ENCODE measurements at places on chromosomes 5 and 9.
A peak's percentile ranks its signal among the peaks of the same experiment; 100 is the strongest.

DNA sequence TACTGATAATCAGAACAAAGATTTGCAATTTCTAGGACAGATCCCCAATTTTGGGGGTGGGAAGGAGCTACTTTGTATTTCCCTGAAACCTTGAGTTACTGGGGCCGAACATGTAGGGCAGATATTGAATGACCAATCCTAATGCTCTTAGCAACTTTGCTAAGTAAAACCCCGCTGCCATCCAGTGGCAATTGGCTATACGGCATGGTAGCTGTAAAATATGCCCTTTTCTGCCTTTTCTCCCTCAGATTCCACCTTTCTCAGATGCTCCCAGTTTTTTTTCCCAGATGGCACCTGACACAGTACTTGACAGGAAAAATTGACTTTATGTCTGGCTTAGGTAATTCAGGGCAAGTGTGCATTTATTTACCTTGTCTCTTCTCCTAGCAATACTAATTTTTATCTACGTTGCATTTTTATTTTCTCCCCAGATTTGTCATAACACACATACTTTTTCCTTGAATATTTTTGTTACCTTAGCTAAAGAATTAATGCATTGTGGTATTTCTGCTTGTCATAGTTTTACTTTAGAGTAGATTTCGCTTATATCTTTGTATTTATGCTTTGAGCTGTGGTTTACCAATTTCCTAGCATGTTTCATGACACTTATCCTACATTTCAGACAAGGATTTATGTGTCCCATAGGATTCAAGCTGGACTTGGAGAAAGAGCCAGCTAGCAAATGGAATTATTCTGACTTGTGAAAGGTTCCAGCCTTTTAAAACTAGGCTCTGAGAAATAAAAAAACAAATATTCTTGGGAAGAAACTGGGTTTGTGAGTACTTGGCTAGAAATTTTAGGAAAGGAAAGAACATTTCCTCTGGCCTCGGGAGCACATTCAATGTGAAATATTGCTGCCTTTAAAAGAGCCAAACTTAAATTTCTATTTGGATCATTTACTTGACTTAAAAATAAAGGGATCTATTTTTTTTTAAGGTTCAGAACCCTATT is 37.4 kb downstream of the PIK3R1 start:
- DNase-seq = peak; percentile 54

DNA sequence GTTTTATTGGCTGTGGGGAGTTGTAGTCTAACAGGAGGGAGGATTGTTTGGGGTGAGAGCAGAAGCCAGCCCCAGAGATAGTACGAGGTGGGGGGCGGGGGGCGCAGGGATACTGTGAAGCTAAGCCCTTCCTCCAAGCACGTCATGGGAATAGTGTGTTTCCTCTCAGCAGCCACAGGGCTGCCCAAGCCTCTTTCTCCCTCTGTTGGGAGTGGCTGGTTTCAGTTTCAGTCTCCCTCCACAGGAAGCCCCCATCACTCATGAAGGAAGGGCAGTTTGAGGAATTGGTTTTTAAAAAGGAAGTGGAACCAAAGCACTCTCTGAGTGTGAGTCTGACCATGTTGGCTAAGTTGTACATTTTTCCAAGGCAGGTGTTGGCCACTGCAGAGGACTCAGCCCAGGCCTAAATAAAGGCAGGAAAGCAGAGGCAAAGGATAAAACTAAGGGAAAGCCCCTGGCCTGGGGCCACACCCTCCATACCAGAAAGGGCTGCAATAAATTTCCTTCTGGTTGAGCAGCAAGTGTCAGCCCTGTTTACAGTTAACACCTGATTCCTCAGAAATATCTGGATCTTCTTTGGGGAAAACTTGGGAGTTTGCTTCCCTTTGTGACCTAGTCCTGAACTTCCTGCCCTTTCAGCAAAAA is 3.2 kb downstream of the RAB24 start:
- peak; percentile 61 for DNase-seq

DNA sequence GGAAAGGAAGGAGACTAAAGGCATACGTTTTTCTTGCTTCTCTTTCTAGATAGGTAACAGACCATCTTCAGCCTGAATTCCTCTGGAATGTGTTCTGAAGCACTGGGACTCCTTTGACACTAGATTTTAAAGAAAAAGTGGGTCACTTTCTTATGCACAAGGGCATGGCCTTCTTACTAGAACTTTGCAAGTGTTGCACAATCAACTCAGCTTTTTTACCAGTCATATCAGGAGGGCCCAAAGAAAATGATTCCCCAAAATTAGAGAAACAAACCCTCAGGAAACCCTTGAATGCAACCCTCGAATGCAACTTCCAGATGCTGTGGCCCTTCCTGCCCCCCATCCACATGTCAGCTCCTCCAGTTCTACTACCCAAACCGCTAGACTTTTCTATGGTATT is 93.9 kb downstream of the YTHDC2 start:
- DNase-seq = no peak

- no peak for DNase-seq
Measured at GRCh38 chr9:30799527-30800101, 1584.8 kb upstream of the ACO1 start.

- no peak for DNase-seq
Measured at GRCh38 chr5:159727167-159727566, 189.1 kb upstream of the ADRA1B start.

GRCh38 chr5:139494832-139495231 is 12.3 kb upstream of the STING1 start:
- no peak for DNase-seq

DNA sequence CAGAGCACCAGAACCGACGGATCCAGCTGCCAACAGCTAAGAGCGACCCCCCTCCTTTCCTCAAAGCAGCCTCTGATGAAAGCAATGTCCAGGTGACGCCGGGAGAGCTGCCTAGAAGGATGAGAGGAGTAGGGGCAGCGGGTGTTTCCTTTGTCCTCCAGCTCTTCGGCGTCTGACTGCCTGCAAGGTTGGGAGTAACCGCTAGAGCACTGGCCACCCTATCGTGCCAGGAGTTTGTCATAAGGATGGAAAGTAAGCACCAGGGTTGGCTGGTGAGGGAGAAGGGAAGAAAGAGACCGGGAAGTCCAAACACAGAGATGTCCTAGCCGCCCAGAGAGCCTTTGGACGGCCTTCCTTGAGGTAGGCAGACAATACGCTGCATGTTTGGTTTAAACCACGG is 10.8 kb downstream of the MRPL36 start:
- DNase-seq = no peak

- DNase-seq = no peak
Measured at GRCh38 chr9:133263557-133263956, 11.4 kb downstream of the ABO start.

DNA sequence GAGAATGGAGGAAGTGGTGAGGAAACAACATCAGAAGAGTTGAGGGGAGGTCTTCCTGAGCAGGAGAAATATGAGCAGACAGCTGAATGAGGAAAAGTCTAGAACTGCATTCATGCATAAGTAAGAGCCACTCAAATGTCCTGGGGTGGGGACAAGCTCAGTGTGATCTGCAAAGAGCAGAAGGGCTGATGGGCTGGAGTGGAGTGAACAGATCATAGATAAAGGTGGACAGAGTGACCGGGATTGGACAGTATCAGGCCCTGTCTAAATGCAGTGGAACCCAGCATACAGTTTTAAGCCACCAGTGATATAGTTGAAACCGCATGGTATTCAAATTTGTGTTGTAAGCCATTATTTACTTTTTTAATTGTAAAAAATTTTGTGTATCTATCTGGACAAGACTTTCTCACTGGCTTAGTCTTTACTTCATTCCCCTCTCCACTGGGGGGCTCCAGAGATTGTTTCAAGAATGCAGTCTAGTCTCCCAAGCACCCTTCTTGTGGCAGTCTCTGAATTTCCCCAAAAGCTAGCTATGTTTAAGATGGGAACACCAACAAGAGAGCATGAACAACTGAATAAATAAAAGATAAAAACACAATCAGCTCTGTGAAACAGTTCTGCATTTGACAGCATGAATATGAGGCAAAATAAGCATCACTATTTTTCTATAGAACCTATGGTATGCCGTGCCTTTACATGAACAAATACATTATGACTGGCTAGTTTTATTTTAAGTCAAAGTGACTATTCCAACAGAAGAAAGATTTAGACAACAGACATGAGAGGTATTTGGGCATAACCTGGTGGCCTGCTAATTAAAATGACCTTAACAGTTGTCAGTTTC is 10.7 kb upstream of the STK32A start:
- no peak for DNase-seq

DNA sequence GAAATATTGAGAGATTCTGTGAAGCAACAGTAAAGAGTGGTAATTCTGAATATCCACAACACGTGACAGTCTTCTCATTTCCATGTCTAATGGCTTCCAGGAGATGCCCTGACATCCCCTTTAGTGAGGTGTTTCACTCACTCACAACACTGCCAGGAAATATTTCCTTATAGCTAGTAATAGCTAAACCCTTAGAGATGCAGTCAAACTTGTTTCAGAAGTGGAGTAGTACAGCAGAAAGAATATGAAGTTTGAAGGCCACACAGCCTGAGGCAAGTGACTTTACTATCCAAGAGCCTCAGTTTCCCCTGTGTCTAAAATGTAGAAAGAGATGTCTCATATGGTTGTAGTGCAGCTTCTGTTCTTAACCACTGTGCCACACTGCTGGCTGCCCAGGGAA is 139.2 kb downstream of the CDK5RAP2 start:
- no peak for DNase-seq
